Aortic smooth muscle cell (primary cell): ENCODE measurements at places on chromosomes 3 and 15. TPM values are rescaled to one million over a fixed set of nuclear protein-coding genes. Genes with fewer than 3 reads are reported as not detected.

TUSC2 gene
- 14.7 and 17.4 TPM in 2 replicates for total RNA-seq

IMPG2 gene
- 0.44 and 0.53 TPM in 2 replicates for total RNA-seq

NR2E3 gene
- total RNA-seq = 0.06 and 0.13 TPM in 2 replicates

ATG7 gene
- 48.2 and 58.1 TPM in 2 replicates for total RNA-seq

SHC4 gene
- 1.1 and 1.7 TPM in 2 replicates for total RNA-seq
